ENCODE measurements at places on chromosomes 13 and 19.

DNA sequence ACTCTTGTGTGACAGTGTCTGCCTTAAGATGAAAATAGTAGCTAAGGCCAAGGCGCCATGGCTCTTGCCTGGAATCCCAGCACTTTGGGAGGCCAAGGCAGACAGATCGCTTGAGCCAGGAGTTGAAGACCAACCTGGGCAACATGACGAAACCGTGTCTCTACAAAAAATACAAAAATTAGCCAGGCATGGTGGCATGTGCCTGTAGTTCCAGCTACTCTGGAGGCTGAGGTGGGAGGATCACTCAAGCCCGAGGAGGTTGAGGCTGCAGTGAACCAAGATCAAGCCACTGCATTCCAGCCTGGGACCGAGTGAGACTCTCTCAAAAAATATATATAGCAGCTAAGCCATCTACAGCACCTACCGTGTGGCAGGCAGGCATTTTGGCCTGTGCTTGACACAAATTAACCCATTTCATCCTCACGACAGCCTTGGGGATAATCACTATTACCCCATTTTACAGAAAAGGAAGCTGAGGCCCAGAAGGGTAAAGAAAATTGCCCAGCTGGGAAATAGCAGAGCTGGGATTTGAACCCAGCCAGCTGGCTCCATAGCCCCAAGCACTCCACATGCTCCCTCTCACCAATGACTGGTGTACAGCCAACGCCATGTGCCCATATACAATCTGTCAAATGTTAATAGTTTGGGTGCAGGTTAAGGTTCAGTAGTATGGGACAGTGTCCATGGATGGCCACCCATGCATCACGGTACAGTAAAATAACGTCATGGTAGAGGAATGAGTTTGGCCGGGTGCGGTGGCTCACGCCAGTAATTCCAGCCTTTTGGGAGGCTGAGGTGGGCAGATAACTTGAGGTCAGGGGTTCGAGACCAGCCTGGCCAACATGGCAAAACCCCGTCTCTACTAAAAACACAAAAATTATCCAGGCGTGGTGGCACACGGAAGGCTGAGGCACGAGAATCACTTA is 3.1 kb downstream of the SLC1A5 start:
- no peak for DNase-seq

GRCh38 chr13:58324161-58324560 is 692.6 kb downstream of the PCDH17 start:
- no peak for DNase-seq

GRCh38 chr13:27621366-27622101 is at the start of gene POLR1D:
Gene POLR1D (plus strand): TSS chr13:27621892. CDS start chr13:27621984, 92 bp downstream.
- DNase-seq, result peak; percentile 80

- DNase-seq, result no peak
Measured at GRCh38 chr13:101139081-101139480, 277.2 kb downstream of the NALCN start.

GRCh38 chr13:99217461-99218110 is 16.9 kb downstream of the UBAC2 start:
- DNase-seq, result no peak

DNA sequence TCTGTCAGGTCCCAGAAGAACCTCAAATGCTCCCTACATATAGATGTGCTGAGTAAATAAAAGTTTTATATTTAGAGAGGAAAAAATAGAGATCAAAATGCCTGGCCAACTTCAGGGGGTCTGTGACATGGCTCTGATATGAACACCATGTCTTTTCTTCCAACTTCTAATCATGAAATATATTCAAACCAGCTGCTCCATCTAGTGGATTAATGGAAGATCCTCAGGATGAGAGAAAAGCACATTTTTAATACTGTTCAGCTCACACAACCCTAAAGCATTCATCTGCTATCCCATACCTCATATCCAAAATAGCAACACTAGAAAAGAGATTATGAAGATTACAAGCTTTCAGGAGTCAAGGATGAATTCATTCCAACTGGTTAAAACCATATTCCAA is 56.0 kb upstream of the DOCK9 start:
- DNase-seq, result no peak

DNA sequence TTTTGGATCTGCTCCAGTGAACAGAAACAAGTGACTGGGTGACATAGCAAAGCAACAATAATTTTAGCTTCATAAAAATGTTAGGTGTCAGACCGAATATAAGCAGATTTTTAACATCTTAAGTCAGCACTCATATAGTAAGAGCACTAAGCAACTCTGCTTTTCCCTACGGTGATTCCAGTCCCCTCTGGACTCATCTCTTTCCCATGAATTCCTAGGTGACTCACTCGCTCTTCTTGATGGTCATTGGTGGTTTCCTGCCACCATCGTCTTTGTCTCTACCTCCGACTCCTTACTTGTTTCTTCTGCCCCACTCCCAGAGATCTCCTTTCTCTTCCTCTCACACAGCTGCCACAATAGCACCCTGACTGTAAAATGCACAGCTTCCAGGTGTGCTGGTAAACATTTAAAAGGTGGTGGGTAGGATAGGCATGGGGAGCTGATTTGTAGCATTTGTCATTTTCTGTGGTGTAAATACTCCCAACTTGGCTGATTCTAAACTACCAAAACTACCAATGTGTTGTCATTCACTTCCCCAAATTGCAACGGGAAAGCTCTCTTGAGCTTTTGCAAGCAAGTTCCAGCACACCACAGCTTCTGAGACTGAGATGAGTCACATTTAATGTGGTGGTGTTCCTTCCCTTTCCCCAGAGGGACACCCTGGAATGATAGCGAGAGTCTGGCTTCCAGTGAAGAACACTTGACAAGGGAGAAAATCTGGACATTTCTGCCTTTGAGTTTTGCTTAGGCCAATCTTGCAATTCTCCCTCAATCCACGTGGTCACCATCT is 42.8 kb upstream of the CLDN10 start:
- no peak for DNase-seq

Data from stimulated activated CD8-positive, alpha-beta memory T cell treated with anti-CD3 and anti-CD28 coated beads, Interleukin-7, amount 100 ng/mL, for 4 hours (primary cell).